ENCODE measurements at places on chromosomes 16 and 17.

GRCh38 chr16:19167710-19168370 is at the start of gene SYT17:
Gene SYT17 (plus strand): TSS chr16:19168240. CDS start chr16:19168647, 407 bp downstream.
- DNase-seq, result no peak

- no peak for DNase-seq
These were observed 5.8 kb downstream of the PIPOX start for GRCh38 chr17:29048440-29049368.

DNA sequence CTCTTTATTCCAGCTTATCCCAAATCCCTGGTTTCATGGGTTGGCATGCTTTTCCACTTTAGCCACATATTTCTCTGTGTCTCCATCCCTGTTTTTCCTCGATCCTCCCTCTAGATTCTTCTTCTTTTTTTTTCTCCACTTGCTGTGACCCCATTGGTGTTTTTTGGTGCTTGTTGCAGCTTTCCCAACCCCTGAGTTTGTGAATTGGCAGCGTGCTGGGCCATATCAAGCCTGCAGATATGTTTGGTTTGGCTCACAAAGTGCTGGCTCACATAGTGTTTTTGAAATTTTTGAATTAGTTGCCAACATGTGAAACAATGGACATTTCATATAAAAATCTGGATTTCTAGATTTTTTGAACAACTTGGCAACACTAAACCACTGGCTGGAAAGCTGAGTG is 8.8 kb downstream of the GPR139 start:
- no peak for DNase-seq

GRCh38 chr16:65763640-65764305 is 602.7 kb upstream of the CDH5 start:
- no peak for DNase-seq

DNA sequence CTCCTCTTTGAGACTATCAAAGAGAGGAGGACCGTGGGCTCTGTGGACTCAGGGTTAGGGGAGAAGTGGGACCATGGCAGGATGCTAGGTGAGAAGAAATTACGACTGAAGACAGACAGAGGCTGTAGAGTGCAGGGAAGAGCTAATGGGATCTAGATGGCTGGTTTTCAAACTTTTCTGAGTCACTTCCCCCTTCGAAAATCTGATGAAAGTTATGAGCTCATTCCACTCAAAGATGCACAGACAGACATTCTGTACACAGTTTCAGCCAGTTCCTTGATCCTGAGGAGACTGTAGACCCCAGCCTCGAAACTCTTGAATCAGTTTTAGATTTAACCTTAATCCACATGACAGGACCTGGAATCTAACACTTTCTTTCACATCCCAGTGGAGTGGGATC is 40.7 kb downstream of the RGS9 start:
- DNase-seq, result no peak

GRCh38 chr17:10305398-10305797 is 67.4 kb downstream of the MYH13 start:
- DNase-seq, result no peak

- no peak for DNase-seq
These were observed 276.0 kb downstream of the GRIN2A start for GRCh38 chr16:9906218-9906617.

- DNase-seq, result no peak
These were observed 3.8 kb upstream of the TMEM100 start for GRCh38 chr17:55726440-55726839.

GRCh38 chr17:77365584-77366186 is 224.9 kb downstream of the SEC14L1 start:
- no peak for DNase-seq

DNA sequence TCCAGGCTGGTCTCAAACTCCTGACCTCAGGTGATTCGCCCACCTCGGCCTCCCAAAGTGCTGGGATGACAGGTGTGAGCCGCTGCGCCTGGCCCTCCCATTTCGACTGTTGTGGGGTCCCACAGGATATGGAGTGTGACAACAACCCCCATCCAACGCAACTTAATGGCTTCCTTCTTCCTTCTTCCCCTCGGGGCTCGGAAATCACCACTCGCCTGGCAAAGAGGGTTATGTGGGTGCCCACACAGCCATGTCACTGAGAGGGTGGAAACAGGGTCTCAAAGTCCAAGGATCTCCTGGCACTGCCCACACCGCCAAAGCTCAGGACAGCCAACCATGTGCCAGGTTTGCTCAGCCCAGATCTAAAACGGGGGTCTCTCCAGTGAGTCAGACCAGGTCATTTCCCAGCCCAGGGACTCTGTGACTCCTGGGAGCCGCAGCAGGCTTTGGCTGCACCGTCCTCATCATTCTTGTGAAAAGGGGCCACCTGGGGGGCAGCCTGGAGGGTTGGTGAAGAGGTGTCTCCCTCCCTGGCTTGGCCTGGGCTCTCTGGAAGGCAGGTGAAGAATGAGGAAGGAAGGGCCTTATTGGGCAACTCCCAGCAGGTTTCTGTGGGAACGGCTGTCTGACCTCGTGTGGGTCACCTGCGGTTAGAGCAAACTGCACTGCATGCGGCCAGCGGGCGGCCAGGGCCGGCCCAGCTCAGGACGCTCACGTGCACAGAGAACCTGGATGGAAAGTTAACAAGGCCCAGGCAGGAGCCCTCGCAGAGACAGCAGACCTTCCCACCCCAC is 25.3 kb upstream of the LITAF start:
- DNase-seq, result no peak

- DNase-seq, result no peak
These were observed 30.4 kb downstream of the CFDP1 start for GRCh38 chr16:75402821-75403475.

DNA sequence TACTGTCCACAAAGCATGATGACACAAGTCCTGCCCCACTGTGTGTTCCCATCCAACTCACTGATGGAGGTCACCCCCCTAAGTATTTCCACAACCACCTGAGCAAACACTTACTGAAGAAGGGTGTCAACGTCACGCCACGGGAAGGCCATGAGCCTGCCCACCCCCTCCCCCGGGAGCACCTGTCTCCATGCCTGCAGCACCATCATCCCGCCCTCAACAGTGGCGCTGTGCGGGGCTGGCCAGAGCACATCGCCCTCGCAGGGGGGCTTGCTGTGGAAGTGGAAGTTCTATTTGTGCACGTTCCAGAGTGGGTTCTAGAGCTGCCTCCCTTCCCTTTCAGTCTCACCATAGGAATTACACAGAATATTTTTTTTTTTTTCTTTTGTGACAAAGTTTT is 4.3 kb upstream of the MBTPS1 start:
- DNase-seq, result no peak

- no peak for DNase-seq
These were observed 28.2 kb downstream of the MAP1LC3B start for GRCh38 chr16:87420026-87421002.

- DNase-seq, result peak; percentile 61
These were observed at the start of gene ARL4D for GRCh38 chr17:43398724-43399595. Gene ARL4D (plus strand): TSS chr17:43398993. CDS start chr17:43399733, 740 bp downstream.

DNA sequence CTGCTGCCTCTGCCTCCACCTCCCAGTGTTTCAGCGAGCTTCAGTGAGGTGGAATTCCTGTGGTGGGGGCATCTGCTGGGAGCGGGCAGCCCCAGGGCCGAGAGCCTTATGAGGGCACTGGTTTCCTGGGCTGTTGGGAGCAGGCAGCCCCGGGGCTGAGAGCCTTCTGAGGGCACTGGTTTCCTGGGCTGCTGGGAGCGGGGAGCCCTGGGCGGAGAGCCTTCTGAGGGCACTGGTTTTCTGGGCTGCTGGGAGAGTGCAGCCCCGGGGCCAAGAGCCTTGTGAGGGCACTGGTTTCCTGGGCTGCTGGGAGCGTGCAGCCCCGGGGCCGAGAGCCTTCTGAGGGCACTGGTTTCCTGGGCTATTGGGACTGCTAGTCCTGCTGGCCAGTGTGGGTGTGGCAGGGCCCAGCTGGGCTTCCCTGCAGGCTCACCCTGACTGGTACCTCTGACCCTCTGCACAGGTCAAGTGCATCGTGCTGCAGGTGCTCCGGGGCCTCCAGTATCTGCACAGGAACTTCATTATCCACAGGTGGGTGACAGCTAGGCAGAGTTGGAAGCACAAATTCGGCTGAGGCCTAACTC is 5.6 kb downstream of the CDK10 start:
- no peak for DNase-seq

DNA sequence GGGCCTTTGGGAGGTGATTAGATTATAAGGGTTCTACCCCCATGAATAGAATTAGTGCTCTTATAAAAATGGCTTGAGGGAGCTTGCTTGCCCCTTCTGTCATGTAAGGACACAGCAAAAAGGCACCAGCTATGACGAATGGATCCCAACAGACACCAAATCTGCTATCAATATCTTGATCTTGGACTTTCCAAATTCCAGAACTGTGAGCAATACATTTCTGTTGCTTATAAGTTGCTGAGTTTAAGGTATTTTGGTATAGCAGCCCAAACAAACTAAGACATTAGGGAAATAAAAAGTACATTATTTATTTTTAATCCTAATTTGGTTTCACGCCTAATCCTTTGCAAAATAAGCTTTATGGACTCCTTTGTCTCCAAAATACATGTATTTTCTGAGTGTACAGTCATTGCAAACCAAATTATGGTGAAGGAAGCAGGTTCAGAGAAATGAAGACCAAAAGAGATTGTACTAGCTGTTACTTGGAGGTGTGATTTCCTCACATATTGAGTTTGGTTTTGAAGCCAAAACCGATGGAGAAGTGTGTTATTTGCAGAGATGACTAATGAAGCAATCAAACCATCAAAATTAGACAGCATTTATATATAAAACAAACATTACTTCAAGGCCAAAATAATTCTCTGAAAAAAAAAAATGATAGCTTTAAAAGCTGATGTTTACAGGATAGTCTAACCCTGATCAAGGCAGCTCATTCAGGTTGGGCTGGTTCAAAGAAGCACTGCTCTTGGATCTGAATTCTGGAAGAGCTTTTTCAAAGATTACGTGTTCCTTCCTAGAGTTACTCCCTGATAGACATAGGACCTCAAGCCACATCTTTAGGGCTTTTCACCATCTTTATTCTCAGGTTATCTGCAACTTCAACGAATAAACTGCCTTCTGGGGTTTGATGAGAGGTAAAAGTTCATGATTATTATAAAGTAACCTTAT is 71.6 kb downstream of the MYO1D start:
- DNase-seq, result no peak

- DNase-seq, result no peak
These were observed 9.3 kb downstream of the ZNF629 start for GRCh38 chr16:30777591-30778297.

- no peak for DNase-seq
These were observed 146.8 kb downstream of the CLEC16A start for GRCh38 chr16:11091021-11091785.

DNA sequence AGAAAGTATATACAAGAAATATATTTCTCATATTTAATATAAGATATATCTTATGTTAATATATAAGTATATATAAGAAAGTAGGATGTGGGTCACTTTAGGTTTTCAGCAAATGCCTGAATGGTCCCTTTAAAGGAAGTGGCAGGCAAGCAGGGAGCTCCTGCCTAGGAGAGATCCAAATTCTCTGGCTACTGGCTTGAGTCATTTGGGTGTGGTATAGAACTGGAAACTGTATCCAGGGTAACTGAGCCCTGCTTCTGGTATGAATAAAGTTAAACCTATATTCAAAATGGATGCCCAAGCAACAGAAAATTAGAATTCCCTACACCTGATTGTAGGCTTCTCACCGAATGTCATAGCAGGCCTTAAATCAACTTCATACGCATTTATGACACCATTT is 144.4 kb downstream of the ZNF18 start:
- no peak for DNase-seq

GRCh38 chr16:85036236-85037049 is 8.8 kb downstream of the KIAA0513 start:
- DNase-seq, result no peak

GRCh38 chr17:66372182-66372581 is 69.8 kb downstream of the PRKCA start:
- DNase-seq, result no peak

DNA sequence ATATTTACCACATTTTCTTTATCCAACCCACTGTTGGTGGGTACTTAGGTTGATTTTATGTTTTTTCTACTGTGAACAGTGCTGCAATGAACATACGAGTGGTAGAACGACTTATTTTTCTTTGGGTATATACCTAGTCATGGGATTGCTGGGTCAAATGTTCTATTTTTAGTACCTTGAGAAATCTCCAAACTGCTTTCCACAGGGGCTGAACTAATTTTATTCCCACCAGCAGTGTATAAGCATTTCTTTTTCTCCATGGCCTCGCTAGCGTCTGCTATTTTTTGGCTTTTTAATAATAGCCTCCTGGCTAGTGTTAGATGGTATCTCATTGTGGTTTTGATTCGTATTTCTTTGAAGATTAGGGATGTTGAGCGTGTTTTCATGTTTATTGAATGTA is 202.3 kb downstream of the LGALS9B start:
- no peak for DNase-seq

GRCh38 chr16:77611386-77611785 is 110.9 kb upstream of the NUDT7 start:
- no peak for DNase-seq

DNA sequence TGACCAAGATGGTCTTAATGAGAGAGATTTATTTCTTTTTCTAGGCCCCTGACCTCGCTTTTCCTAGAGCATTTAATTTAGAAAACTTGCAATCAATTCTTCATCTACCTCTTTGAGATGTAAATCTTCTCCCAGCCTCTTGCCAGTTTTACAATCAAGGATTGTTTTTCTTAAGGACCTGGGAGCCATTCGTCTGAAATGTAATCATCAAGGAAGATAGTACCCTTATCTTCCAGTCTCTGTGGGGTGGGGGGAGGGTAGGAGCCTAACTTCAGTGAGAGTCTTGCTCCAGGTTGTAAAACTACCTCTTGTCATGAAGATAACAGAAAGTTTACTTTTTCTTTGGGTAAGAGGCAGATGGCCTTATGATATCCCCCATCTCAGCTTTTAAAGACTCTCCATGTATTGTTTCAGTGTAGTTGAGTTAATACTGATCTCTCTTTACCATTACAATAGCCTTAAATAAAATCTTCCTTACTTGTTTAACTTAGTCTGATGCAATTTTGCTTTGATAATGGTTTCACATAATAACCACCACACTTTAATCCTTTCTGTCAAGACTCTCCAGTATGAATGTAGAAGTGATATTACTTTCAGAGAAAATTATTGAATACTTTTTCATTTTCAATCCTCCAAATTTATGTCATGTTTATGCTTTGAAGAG is 110.2 kb upstream of the CPHXL start:
- DNase-seq, result no peak

- DNase-seq, result no peak
These were observed 60.6 kb upstream of the DNAH17 start for GRCh38 chr17:78637643-78638420.

DNA sequence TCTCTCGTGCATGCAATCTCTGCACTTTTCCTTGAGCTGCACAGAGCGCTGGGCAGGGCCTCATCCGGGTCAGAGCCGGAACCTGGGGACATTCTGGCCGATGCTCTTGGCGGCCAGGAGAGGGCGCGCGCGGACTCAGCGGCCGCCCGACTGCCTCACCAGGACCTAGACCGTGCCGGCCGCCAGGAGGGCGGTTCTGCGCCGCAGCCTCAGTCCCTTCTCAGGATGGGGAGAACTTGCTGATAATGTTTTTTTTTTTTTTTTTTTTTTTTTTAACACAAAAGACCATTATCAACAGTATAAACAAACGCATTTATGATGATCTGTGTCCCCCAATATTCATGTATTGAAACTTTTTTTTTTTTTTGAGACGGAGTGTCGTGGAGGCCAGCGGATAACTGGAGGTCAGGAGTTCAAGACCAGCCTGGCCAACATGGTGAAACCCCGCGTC is 8.1 kb upstream of the FLYWCH2 start:
- DNase-seq, result peak; percentile 29
